ENCODE measurements at places on chromosomes 11 and 22. TPM values are rescaled to one million over a fixed set of nuclear protein-coding genes. Genes with fewer than 3 reads are reported as not detected.

The SLC22A12 gene
- not detected for total RNA-seq

DNA sequence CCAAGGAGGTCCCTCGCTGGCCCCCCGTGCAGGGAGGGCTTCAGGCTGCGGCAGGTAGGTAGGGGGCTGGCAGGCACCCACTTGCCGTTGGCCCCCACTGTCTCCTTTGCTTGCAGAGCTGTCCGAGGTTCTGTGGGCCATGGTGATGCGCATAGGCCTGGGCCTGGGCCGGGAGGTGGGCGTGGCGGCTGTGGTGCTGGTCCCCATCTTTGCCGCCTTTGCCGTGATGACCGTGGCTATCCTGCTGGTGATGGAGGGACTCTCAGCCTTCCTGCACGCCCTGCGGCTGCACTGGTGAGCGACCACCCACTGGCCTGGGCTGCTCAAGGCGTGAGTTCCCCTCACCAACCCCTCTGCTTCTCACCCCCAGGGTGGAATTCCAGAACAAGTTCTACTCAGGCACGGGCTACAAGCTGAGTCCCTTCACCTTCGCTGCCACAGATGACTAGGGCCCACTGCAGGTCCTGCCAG is 11.6 kb downstream of the TCIRG1 start:
- DNase-seq: no peak
- H3K27ac ChIP-seq: no peak overlapping the region
- peaks cover 56% of the 10 kb centered on the region for H3K36me3 ChIP-seq
- H3K4me1 ChIP-seq: no peaks in the 10 kb centered on the region
- no peaks in the 10 kb centered on the region for H3K27me3 ChIP-seq

The SLC22A25 gene
- total RNA-seq: not detected

DNA sequence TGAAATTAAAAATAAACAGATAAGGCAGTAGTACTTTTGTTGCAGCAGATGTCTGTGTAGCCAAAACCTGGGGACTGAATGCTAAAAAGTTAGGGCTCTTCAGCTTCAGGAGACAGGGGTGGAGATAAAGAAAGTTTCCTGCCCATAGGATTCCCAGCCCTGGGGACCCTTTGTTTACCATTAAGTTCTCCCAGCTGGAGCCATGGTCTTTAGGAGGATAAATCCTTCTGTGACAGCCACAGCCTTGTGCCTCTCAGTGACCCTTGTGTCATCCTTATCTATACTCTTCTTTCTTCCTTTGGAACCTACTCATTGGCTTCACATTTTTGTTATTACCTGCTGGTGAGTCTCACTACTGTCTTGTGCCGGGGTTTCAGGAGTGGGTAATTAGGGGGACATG is at the start of gene OR51M1:
Gene OR51M1 (plus strand): TSS at position 237 of the 400 bp plus-strand sequence. CDS start 5,587 bp downstream, outside the sequence.
- no peak within 1 kb of the TSS for H3K4me3 ChIP-seq
- peaks cover 15% of the 10 kb centered on the region for H3K27me3 ChIP-seq
- no peak within 1 kb of the TSS for H3K27ac ChIP-seq
- no peaks in the 10 kb centered on the region for H3K36me3 ChIP-seq

The CNGA4 gene
- total RNA-seq: 0.32 TPM

GRCh38 chr22:33247758-33248157 is 189.6 kb upstream of the SYN3 start:
- DNase-seq: no peak
- H3K27ac ChIP-seq: no peak overlapping the region
- H3K4me1 ChIP-seq: no peaks in the 10 kb centered on the region
- H3K36me3 ChIP-seq: no peaks in the 10 kb centered on the region

- no peaks in the 10 kb centered on the region for H3K36me3 ChIP-seq
- no peak overlapping the region for H3K27ac ChIP-seq
- H3K4me1 ChIP-seq: no peaks in the 10 kb centered on the region
- peaks cover 24% of the 10 kb centered on the region for H3K27me3 ChIP-seq
- H3K4me3 ChIP-seq: no peak overlapping the region
These were observed 88.6 kb downstream of the ST3GAL4 start for GRCh38 chr11:126444072-126444471.

Measured in Calu3 (cell line).